ENCODE measurements at places on chromosomes 1 and 21.

DNA sequence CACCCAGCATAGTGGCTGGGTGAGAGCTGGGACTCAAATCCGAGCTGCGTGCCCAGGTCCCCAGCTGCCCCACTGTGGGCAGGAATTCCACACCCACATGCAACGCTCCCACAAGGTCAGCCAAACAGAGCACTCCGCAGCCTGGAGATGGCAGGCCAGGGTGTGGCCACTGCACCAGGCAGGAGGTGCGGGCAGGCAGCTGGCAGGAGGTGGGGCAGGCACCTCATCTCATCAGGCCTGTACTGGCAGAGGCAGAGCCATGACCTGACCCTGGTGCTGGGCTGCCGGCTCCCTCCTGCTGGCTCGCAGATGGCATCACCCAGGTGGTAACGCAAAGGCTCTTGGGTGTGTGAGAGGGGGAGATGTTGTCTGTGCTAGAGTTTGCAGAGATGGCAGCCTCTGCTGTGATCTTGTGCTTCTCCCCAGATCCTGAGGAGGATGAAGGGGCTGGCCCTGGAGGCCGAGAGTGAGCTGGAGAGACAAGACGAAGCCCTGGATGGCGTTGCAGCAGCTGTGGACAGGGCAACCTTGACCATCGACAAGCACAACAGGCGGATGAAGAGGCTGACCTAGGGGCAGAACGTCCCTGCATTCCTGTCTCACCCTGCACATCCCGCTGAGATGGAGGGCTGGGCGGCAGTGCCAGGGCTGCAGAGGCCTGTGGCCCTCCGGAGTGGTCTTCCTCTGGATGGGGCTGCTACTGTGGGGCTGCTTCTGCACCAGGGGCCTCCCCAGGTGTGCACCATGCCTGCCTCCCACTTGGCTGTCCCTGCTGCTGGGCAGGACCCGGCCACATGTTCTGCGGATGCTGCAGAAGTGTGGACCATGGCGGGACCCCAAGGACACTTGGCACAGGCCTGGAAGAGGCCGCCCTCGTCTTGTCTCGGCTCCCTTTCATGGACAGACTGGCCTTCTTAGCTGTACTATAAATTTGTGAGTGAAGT is 35.1 kb upstream of the PRSS38 start:
- DNase-seq: no peak

- DNase-seq: peak; percentile 3
These were observed 49.4 kb upstream of the KIAA1614 start for GRCh38 chr1:180863158-180863775.

- DNase-seq: no peak
These were observed 7.1 kb downstream of the CLIC6 start for GRCh38 chr21:34675871-34676270.

DNA sequence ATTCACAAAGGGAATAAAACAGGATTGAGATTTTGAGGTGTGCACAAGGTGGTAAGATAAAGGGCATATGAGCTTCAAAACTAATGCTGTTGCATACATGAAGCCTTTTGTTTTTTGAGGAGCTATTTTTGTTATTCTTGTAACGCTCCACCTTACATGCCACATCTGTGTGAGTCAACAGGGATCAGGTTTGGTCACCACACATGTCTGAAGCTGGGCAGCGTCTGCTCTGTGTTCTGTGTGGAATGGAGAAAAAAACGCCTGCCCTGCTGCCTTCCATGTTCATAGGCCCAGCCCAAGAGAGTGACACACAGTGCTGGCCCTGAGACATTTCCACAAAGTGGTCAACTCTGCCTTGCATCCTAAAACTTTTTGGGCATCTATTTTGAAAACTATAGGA is 67.7 kb downstream of the MPZL1 start:
- DNase-seq: no peak

DNA sequence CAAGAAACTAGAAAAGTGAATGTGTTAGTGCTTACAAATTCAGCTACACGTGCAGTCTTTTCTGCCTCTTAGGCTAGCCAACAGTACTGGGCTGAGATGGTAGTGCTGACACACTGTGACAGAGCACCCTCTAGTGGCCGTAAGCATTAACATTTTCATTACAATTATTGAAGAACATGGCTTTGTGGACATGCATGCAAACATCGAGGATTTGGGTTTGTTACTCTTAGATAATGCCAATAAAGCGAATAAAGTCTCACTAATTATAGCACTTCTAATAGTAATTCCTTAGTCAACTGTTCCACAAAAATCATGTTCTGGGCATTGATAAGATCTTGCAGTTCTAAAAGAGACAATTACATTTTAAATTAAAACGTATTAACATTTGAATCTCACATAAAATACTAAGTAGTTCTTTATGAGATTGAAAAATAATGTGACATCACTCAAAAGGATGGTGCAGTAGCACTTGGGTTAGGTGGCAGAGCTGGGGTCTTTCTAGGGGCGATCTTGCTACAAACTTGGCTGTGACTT is 47.1 kb downstream of the MYSM1 start:
- DNase-seq: peak; percentile 44

- no peak for DNase-seq
These were observed 29.2 kb downstream of the UCK2 start for GRCh38 chr1:165856606-165857005.

DNA sequence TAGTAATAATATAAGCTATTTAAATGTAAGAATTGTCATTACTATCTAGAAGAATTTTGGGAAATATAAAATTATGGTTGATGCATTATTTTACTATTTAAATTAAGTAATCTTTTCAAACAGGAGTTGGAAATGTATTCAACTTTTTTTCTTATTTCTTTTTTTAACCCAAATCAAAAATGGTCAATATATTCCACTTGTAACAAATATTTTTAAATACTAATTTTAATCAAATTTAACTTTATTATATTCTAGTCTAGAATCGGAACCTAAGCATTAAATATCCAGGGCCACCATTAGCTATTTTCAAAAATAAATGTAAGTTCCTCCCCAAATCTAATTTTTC is 37.2 kb upstream of the S1PR1 start:
- DNase-seq: no peak
